ENCODE measurements at places on chromosomes 7 and 10. TPM values are rescaled to one million over a fixed set of nuclear protein-coding genes. Genes with fewer than 3 reads are reported as not detected.

Gene VWC2
- total RNA-seq, result 9.5 TPM

Gene HMX2
- total RNA-seq, result not detected

Gene SPDYE6
- total RNA-seq, result not detected

Gene ANXA7
- total RNA-seq, result 154 TPM

Gene COBL
- total RNA-seq, result 104 TPM

Gene C10orf90
- not detected for total RNA-seq

Gene SYT15B
- total RNA-seq, result 0.25 TPM

Gene KCNIP2
- 477 TPM for total RNA-seq

Gene TBATA
- not detected for total RNA-seq

Gene RNLS
- total RNA-seq, result 19.5 TPM

Gene ASL
- 12.4 TPM for total RNA-seq

Gene TMUB1
- 31.3 TPM for total RNA-seq

Gene POLR3A
- total RNA-seq, result 8.7 TPM

Gene OR6V1
- not detected for total RNA-seq

Gene DNAH11
- not detected for total RNA-seq

Gene INMT
- 23.7 TPM for total RNA-seq

Gene ABCF2
- total RNA-seq, result 29.8 TPM

Gene GPRIN2
- total RNA-seq, result not detected

Gene SCART1
- total RNA-seq, result 1.5 TPM

Gene KIF11
- 0.85 TPM for total RNA-seq

Gene TLL2
- 4.2 TPM for total RNA-seq

Gene RAB19
- not detected for total RNA-seq

Gene ZNF727
- 1.4 TPM for total RNA-seq

Gene CAV1
- total RNA-seq, result 345 TPM

Gene TMEM72
- total RNA-seq, result not detected

Gene NUB1
- 39.1 TPM for total RNA-seq

Gene CALCR
- not detected for total RNA-seq

Gene HGF
- total RNA-seq, result 2.4 TPM

Gene PALD1
- 6.9 TPM for total RNA-seq

Gene PTF1A
- not detected for total RNA-seq

Gene SPDYE2B
- not detected for total RNA-seq

Gene PIK3AP1
- 2.7 TPM for total RNA-seq

Gene LIPF
- total RNA-seq, result not detected

Gene SPDYE5
- 0.16 TPM for total RNA-seq

Gene MLXIPL
- 0.69 TPM for total RNA-seq

Gene TRIP6
- total RNA-seq, result 14.7 TPM

Gene NANOS1
- 12.4 TPM for total RNA-seq

Gene CDC14C
- total RNA-seq, result not detected

Gene DYNC1I1
- 38.6 TPM for total RNA-seq

Gene ZNF12
- total RNA-seq, result 17.5 TPM

Gene PLEKHA8
- total RNA-seq, result 5.1 TPM

Gene SGMS1
- 22.4 TPM for total RNA-seq

Gene AMPH
- 3.5 TPM for total RNA-seq

Gene CYP2E1
- total RNA-seq, result 1.7 TPM
